ENCODE measurements at places on chromosomes 2 and 18. TPM values are rescaled to one million over a fixed set of nuclear protein-coding genes. Genes with fewer than 3 reads are reported as not detected.
A peak's percentile ranks its signal among the peaks of the same experiment; 100 is the strongest.

Gene RAB6C
- 0.25 TPM for total RNA-seq

Gene TUBA3D
- 100 TPM for total RNA-seq

Gene HAUS1
- 7.0 TPM for total RNA-seq

Gene FEV
- total RNA-seq = not detected

Gene RAB12
- 127 TPM for total RNA-seq

Gene VAMP5
- 54.8 TPM for total RNA-seq

Gene MC2R
- total RNA-seq = not detected

Gene ACTG2
- 0.32 TPM for total RNA-seq

Gene SCYGR4
- total RNA-seq = not detected

Gene RPL37A
- 1,901 TPM for total RNA-seq

DNA sequence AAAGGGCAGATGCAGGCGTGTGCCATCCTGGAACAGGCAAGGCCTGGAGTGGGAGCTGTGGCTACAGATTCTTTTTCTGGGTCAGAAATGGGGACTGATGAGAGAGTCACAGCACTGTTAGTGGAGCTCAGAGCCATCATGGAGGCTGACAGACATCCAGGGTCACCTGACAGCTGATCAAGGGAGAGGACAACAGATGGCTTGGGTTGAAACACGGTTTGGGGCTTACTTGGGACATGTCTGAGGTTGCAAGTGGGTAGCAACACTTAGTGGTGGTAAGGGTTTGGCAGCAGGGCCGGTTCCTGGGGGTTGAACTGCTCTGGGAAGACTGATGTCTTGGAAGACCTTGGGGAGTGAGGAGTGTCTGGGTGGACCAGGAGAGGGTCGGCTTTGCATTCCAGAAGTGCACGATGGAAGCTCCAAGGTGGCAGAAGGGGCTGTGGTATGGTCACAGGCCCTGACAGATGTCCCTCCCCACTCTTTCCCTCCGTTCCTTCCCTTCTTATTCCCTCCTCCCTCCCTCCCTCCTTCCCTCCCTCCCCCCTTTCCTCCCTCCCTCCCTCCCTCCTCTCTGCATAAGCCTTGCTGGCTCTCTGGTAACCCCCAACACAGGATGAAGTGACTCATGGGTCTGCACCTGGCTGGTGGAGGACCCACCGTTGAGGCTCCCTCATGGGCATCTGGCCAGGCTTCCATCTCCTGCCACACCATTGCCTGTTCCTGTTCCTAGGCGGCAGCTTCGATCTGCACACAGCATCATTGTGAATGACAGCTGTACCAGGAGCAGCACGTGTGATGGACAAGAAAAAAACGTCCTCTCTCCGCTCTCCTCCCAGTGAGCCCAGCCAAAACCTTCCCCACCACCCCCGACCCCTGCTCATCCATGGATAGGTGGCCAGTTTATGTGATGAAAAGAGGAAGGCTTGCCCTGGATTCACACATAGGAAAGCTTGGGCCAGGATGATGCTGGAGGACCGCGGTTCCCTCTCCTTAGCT, 63.8 kb upstream of the RPL31 start:
- DNase-seq = no peak

GRCh38 chr2:239563561-239563960, 162.7 kb upstream of the HDAC4 start:
- no peak for DNase-seq

DNA sequence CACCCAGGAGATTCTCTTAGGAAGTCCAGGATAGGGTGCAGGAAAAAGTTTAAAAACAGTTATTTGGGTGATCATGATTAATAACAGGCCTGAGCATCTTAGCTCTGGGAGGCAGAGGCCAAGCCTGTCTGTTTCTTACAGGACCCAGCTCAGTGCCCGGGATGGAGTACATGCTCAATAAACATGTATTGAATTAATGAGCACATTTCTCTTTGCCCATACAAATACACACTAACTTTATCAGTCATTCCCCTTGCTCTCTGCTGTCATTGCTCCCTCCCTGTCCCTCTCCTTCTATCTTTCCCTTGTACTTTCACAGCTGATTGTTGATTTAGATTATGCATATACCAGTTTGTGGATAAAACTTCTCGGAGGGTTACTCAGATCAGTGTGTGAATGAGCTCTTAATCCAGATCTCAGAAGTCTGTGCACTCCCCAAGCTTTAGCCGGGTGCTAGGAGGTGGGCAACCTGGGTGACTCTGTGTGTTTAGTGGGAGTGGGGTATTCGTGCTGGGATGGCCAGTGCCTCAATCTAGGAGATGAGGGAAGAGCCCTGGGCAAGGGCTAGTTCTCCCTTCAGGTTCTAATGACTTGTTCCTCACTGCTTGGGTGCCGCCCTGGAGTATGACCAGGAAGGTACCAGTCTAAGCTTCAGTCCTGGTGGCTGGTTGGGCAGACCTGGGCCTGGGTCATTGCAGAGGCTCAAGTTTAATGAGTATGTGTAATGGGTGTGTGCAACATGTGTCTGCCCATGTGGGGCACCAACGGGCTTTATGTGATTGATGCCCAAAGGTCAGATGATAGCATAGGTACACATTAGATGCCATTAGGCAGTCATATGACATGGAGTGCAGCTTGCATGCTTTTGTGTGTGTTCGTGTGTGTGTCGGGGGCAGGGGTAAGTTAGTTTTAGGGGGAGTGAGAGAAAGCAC, 10.6 kb downstream of the EMX1 start:
- DNase-seq = no peak

- peak; percentile 58 for DNase-seq
These were observed 19.8 kb downstream of the SLC4A1AP start for GRCh38 chr2:27683390-27684071.

DNA sequence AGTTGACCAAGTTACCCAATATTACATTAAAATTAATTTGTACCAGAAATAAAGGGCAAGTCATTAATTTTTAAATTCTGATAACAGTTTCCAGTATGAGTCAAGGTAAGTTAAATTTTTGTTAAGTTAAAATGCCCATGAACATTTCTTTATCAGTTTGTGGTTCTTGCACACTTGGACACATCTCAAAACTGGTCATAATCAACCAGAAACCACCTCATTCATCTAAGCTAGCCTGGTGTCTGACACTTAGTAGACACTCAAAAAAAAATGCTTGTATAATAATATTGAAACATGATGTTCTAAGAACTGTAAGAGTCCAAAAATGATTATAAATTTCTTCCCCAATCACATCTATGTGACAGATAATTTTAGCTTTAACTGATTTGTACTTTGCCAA, 62.4 kb downstream of the SATB2 start:
- DNase-seq = no peak

GRCh38 chr2:97870396-97870843, 125.3 kb downstream of the TMEM131 start:
- DNase-seq = no peak

- DNase-seq = no peak
These were observed 5.4 kb downstream of the CD302 start for GRCh38 chr2:159792599-159792998.

DNA sequence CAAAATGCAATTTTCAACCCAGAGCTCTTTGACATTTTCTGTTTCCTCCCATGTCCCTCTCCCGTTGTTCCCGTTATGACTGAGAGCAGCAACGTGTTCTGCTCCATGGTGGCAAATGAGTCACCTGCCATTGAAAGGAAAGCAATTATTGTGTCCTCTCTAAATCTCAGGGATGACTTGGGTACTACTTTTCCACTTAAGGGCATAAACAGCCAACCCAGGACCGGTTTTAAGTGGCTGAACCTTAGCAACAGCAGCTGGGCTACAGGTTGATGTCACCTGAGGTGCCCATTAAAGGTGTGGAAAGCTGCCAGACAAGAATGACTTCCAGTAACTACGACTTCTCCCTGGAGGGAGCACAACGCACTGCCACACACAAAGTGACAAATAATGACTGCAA, 236.8 kb downstream of the NCKAP5 start:
- DNase-seq = no peak

GRCh38 chr2:68770271-68771111, 35.9 kb downstream of the ARHGAP25 start:
- DNase-seq = no peak

DNA sequence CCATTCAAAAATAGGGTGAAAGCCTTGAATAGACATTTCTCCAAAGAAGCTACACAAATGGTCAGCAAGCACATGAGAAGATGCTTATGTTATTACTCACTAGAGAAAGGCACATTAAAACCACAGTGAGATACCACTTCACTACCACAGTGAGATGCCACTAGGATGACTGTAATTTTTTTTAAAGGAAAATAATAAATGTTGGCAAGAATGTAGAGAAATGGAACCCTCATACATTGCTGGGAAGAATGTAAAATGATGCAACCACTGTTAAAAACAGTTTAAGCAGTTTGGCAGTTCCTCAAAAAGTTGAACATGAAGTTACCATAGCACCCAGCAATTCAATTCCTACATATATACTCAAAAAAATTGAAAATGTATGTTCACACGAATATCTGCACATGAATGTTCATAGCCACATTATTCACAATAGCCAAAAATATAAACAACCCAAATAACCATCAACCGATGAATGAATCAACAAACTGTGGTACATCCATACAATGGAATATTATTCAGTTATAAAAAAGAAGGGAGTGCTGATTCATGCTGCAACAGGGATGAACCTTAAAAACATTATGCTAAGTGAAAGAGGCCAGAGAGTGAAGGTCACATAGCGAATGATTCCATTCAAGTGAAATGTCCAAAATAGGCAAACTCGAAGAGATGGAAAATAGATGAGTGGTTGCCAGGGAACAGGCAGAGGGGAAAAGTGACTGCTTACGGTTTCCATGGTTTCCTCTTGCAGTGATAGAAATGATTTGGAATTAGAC, 156.2 kb upstream of the NDUFV2 start:
- DNase-seq = no peak

- DNase-seq = no peak
These were observed 194.1 kb downstream of the PRKCE start for GRCh38 chr2:45845566-45845965.

- no peak for DNase-seq
These were observed 2.4 kb upstream of the NEDD4L start for GRCh38 chr18:58041633-58042032.

DNA sequence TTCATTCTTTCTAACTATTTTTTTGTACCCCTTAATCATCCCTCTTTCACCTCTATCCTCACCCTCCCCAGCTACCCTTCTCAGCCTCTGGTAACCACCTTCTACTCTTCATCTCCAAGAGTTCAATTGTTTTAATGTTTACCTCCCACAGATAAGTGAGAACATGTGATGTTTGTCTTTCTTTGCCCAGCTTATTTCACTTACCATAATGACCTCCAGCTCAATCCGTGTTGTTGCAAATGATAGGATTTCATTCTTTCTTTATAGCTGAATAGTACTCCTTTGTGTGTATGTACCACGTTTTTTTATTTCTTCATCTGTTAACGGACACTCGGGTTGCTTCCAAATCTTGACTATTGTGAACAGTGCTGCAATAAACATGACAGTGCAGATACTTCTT, 22.1 kb upstream of the TMEM37 start:
- no peak for DNase-seq

- DNase-seq = no peak
These were observed 181.5 kb upstream of the ACVR2A start for GRCh38 chr2:147663153-147663961.

DNA sequence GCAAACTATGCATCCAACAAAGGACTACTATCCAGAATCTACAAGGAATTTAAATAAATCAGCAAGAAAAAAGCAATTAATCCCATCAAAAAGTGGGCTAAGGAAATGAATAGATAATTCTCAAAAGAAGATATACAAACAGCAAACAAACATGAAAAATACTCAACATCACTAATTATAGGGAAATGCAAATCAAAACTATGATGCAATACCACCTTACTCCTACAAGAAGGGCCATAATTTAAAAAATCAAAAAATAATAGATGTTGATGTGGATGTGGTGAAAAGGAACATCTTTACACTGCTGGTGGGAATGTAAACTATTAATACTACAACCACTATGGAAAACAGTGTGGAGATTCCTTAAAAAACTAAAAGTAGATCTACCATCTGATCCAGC, 164.7 kb downstream of the ZBTB7C start:
- no peak for DNase-seq

DNA sequence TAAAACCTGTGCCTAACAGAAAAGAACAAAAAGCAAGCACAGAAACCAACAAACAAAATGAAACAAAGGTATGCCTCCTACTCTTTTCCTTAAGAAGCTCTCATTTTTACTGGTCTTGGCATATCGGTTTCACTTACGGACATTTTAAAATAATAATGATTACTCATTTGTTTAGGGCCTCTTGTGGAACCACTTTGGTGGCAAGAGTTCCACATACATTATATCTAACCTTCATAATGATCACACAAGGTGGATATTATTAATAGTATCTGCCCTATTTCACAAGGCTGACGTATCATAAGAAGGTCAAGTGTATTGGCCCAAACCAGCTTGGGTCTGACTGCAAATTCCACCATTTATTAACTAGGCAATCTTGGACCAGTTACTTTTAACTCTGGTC, 304.7 kb downstream of the TCF4 start:
- DNase-seq = no peak

- no peak for DNase-seq
These were observed 374.5 kb downstream of the NCKAP5 start for GRCh38 chr2:133193544-133194361.

- DNase-seq = no peak
These were observed 94.7 kb downstream of the COL6A3 start for GRCh38 chr2:237319086-237319820.

DNA sequence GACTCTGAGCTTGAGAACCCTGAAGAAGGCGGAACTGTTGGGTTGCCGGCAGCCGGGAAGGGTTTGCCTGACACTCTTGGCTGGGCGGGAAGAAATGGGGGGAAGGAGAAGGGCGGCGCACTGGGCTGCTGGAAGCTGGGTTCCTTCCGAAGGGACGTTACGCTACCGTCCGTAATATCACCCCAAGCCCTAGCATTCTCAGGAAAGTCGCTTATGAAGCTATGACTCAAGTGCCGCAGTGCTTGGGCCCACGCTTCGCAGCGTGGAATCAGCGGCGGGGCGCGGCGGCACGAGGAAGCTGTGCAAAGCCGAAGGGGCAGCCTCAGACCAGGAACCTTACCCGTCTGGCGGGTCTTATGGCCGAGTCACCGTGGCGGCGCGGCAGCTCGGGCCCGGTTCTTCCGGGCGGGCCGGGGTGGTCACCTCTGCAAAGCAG, 50.2 kb upstream of the SIGLEC15 start:
- DNase-seq = peak; percentile 80

DNA sequence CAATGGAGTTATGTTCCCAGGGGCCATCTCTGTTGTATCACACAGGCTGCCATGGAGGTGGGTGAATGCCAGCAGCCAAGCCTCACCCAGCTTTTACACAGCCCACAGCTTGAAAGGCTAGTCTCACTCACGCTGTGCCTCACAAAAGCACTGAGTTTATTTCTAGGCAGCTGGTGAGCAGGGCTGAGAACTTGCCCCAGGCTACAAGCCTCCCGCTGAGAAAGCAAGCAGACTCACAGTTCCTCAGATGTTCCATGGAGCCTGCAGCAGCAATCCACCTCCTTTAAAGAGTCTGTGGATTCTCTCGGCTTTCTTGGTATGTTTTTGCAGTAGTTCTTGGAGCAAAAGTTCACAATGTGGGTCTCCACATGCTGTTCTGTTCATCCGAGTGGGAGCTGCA, 40.9 kb upstream of the ALKAL2 start:
- DNase-seq = no peak

DNA sequence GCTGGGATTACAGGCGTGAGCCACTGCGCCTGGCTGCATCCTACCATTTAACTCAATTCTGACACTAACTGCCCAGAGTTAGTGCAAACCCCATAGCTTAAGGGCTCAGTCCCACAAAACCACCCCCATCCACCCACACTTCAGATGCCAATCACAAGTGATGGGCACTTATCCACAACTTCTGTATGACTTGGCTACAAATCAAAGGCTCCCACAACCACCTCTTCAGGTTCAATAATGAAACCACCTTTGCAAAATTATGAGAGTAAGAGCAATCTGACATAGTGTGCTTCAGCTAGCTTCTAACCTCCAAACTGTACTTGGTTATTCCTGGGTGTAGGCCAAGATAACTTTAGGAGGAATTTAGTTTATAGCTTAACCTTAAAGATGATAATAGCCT, 51.3 kb upstream of the SLC35F5 start:
- DNase-seq = no peak
